ENCODE measurements at places on chromosomes 7 and 10.

- DNase-seq = no peak
Observed at GRCh38 chr7:111835066-111835465, 272.8 kb upstream of the IMMP2L start.

DNA sequence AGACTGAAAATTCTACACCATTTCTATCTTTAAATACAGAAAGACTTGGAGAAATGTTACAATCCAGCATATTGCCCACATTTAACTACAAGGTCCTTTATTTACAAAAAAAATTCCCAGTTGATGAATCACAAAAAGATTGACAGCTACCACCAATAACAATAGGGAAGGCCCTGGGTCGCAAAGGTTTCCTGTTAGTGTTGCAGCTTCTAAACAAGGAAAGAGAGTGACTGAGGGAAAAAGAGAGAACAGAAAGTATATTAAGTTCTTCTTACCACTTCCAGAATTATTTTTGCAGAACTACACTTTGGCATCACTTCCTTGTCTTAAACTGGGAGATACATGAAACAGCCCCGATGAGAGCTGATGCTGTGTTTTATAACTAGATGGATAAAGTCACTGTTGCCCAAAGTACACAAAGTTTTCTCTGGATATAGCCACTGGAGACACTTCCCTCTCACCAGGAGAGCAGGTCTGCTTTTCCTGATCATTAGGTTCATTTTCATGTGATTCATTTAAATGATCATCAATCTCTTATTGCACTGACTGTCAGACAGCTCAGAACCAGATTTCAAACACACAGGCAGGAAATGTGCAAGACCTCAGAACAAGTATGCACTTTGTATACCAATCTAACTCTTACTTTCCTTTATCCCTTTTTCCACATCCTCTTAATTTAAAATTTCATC, 57.0 kb downstream of the SHTN1 start:
- DNase-seq = no peak

- no peak for DNase-seq
Observed at GRCh38 chr7:140657891-140658290, 14.9 kb upstream of the ADCK2 start.

- DNase-seq = no peak
Observed at GRCh38 chr7:99791021-99791420, 7.0 kb upstream of the CYP3A4 start.

- no peak for DNase-seq
Observed at GRCh38 chr10:24726626-24727025, 2.9 kb upstream of the ARHGAP21 start.

DNA sequence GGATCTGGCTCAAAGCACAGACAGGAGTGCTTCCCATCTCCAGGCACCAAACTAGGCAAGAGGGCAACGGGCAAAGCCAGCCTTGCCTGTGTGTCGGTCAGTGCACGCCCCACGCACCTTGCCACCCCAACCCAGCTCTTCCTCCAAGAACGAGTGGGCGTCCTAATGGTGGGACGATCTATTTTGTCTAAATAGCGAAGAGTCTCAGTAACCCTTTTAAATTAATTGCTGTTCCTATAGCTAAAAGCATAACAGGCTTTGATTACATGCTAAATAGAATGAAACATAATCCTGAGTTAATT, 12.2 kb downstream of the EN2 start:
- no peak for DNase-seq

- DNase-seq = no peak
Observed at GRCh38 chr10:117254774-117255735, 14.1 kb downstream of the SLC18A2 start.

GRCh38 chr7:33642312-33642711, 263.0 kb upstream of the BMPER start:
- no peak for DNase-seq

- DNase-seq = no peak
Observed at GRCh38 chr10:122164023-122164601, 107.0 kb upstream of the BTBD16 start.

GRCh38 chr7:78985509-78985908, 468.0 kb downstream of the MAGI2 start:
- DNase-seq = no peak

DNA sequence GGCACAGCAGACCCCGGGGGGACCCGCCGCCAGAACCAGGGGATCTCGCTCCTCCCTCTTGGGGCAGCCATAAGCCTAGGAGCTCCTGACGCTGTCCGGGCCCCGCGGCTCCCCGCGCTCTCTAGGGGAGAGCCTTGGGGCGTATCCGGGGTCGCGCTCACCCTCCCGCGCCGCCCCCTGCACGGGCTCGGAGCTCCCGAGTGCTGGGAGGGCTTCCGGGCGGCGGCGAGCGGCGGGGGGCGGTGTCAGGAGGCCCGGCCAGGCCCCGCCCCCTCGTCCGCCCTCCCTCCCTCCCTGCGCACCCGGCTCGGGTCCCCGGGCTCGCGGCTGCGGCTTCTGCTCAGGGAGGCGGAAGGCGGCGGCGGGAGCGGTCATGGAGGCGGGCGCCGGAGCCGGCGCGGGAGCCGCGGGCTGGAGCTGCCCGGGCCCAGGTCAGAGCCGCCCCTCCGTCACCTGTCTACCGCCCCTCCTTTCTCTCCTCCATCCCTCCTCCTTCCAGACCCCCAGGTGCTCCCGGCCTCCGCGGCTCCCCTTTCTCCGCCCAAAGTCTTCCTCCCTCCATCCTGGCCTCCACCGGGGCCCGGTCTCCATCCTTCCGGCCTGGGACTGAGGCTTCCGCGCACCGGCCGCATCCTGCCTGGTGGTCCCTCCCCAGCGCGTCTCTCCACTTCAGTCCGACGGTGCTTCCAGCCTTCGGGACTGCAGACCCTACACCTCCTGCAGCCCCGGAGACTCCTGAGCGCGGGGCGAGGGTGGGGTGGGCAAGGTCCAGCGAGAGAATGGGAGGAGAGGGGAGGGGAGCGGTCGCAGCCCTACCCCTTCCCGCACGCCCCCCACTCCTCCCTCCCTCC, at the start of gene CCDC136:
Gene CCDC136, plus strand, starts transcription at position 848 of the 851 bp plus-strand sequence. CDS start 444 bp downstream, outside the sequence.
- DNase-seq = peak; percentile 26

GRCh38 chr7:34544621-34545020, 113.4 kb upstream of the NPSR1 start:
- DNase-seq = no peak

- DNase-seq = no peak
Observed at GRCh38 chr10:103168438-103168837, 24.6 kb downstream of the NT5C2 start.
